ENCODE measurements at places on chromosomes 1 and 21.

GRCh38 chr1:176466514-176466913 lies 3.5 kb downstream of the PAPPA2 start:
- no peak for DNase-seq

DNA sequence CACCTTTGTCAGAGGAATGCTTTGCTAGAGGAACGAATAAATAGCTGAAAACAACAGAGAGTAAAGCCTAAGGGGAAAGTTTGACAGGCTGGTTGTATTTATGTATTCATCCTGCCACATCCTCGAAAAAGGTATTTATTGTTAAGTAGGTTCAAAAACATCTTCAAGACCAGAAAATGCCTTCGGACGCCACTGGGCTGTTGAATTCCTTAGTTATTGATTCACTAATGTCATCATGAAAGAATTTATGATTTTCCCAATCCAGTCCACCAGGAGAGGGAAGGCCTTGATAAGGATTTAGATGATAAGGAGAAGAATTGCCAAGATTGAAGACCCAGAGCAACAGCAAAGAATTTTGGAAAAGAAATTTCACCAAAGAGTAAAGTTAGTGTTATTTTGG lies 35.2 kb upstream of the MAB21L3 start:
- DNase-seq = no peak

DNA sequence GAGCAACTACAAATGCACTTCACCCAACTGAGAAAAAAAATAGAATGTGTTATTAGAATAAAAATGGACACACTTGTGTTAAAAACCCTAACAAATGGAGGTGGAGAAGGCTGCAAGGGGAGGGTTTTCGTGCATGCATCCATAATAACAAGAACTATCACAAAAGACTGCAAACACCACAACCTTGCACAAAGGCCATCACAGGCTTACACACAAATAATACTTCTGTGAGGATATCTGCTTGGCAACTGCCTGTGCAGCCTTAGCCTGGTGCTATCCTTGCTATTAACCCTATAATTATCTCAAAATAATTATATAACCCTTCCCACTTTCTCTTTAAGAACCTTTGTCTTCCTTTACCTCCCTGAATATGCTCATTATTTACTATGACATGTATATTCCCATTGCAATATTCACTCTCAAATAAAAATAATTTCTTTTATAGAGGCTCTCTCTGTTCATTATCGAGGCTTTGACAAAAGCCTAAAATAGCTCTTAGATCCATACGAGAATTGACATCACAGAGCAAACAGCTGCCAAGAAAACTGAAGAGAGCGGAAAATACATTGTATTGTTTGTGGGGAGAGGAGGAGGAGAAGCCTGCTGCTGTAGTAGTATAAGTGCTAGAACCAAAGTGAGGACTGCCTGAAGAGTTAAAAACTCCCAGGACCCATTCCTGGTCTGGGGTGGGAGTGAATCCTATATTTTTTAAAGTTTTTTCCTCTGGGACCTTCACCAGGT lies 1768.7 kb downstream of the BRINP3 start:
- DNase-seq = no peak

DNA sequence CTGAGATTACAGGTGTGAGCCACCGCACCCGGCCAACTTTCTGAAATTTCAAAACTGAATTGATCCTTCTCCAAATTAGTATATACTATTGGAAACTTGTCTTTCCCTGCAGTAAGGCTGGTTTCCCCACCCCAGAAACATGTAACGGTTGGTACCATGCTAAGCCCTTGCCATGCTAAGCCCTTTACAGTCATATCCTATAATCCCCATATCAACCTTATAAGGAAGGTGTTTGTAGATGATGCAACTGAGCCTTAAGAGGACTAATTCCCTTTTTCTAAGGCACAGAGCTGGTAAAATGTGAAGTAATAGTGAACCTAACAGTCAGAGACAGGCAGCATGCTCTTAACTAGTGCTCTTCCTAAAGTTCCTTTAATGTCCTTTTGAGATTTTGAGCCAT lies 413.7 kb downstream of the DISC1 start:
- DNase-seq = no peak

DNA sequence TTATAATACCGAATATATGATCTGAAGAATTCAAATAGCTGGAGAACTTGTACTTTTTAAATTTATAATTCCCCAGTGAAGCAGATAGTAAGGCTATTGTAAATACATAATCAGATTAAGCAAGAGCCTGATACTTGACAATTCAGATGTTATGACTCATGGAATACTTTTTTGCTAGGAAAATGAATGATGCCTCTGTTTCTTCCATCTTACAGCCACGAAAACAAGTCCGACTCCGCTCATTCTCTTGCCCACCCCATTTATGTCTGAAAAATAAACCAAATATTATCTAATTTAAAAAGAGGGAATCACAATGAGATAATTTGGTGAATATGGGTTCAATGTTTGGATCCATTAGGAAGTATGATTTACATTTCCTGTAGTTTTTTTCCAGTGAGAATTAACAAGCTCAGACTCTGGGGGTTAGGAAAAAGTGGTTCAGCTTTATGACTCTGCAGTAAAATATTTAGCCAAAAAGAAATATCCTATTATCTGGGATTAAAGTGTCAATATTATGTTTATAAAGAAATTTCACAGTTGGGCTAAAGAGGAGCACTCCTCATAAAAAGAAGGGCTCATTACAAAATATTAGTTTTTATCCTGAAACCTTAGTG lies 50.4 kb upstream of the DAB1 start:
- no peak for DNase-seq

DNA sequence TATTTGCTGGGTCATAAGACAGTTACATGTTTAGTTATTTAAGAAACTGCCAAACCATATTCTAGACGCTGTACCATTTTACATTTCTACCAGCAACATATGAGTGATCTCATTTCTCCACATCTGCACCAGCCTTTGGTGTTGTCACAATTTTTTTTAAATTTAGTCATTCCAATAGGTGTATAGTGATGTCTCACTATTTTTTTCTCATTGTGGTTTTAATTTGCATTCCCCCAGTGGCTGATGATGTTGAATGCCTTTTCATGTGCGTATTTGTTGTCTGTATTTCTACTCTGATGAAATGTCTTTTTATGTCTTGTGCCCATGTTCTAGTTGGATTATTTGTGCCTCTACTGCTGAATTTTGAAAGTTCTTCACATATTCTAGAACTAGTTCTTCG lies 38.4 kb downstream of the NFASC start:
- DNase-seq = no peak

DNA sequence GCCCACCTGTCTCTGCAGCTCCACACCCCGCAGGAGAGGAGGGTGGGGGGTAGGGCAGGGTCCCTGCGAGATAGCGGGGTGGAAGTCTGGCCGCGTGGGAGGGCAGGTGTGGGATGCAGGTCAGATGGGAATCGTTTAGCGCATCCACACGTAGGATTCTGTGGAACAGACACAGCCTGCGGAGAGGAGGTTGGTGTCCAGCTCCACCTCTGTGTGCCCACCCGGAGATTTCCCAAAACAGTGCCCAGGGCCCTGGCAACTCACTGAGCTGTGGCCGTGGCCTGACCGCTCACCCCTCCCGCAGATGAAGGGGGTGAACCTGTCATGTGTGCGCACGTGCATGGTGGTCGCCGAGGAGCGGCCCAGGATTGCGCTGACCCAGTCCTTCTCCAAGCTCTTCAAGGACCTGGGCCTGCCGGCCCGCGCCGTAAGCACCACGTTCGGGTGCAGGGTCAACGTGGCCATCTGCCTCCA lies 46.9 kb downstream of the S100B start:
- DNase-seq = no peak

- DNase-seq = no peak
These were observed 24.2 kb downstream of the MAN1C1 start for GRCh38 chr1:25640646-25641328.

DNA sequence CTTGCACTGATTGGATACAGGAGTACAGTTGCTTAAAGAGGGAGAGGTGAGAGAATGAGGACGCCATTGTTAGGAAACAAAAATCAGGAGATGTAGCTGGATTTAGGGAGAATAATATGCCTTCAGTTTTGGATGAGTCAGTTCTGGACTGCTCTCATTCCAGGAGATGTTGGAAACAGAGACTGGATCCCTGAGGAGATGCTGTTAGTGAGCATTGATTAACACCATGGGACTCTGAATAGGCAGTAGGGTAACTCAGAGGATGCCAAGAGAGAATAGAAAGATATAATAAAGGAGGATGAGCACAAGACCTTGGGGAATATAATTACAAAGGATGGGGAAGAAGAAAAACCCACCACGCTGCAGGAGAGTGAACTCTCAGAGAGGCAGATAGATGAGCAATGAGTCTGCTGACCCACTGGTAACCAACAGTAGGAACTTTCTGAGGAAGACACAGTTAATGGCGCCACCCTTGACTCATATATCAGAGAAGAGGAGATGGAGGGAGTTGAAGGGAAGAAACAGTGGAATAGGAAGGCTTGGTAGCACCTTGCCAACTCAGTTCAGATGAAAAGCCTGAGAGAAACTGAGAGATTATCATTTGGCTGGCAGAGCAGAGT lies 10.5 kb downstream of the KCNJ15 start:
- no peak for DNase-seq

GRCh38 chr1:206918076-206918475 lies 3.7 kb downstream of the FCMR start:
- no peak for DNase-seq

DNA sequence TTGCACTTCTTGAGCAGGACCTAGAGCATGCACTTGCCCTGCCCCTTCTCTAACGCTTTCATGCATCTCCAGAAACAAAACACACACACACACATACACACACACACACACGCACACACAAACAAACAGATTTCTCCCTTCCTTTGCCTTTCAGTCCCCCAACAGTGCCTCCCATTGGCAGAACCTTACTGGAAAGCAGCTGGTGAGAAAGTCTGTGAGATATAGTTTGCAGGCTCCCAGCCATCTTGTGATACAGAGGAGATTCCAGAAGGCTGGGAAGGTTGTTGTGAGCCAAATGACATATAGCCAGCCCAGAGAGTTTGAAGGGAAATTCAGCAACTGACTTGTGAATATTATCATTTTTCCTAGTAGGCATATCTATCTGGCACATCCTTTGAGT lies 35.9 kb upstream of the ZRANB2 start:
- no peak for DNase-seq

- no peak for DNase-seq
These were observed 59.4 kb upstream of the CYP2J2 start for GRCh38 chr1:59985911-59986515.
